ENCODE measurements at places on chromosomes 3 and 15. TPM values are rescaled to one million over a fixed set of nuclear protein-coding genes. Genes with fewer than 3 reads are reported as not detected.

DNA sequence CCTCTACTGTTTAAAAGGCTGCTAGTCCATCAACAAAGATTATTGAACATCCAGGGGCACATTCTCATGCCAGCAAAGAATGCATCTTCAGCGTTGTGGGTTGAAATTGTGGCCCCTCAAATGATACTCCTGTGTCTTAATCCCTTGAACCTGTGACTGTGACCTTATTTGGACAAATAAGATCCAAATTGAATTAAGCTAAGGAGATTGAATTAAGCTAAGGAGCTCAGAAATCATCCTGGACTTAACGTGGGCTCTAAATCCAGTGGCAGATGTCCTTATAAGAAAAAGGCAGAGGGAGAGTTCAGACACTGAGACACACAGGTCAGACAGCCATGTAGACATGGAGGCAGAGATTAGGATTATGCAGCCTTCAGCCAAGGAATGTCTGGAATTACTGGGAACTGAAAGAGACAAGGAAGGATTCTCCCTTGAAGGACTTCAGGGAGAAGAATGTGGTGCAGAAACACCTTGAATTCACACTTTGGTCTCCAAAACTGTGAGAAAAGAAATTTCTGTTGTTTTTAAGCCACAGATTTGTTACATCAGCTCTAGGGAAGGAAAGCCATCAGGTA, 57.3 kb upstream of the SLC24A5 start:
- no peak for DNase-seq

DNA sequence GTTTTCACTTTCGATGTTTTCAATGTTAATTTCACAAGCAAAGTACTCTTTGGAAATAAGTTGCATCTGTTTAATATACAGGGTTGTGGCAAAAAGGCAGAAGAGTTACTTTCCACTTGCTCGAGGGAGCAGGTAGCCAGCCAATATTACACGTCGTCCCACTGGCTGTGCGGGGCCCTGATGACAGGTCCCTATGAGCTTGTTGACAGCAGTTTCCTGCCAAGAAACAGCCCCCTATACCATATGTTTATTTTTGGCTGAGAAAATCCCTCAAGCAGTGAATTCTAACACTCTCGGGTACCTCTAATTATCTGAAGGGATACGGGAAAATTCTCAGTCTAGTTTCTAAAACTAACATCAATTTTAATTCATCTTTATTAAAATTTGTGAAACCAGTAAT, 116.8 kb upstream of the SGO1 start:
- DNase-seq: no peak

DNA sequence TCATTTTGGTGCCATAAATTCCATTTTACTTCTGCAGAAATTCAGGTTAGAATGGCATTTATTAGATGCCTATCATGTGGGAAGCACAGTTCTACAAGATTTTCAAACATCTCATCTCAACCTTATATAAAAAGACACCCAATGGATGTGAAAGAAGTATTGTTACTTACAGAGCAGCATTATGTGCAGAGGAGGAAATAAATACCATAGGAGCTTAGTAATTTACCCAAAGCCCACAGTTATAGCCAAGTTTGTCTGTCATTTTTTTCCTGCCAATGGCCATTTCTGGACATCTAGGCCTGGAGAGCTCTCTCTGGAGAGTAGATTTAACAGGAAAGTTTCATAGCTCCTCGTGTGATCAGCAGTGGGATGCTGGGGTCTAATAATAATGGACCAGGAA, 659.4 kb upstream of the NAALADL2 start:
- no peak for DNase-seq

DNA sequence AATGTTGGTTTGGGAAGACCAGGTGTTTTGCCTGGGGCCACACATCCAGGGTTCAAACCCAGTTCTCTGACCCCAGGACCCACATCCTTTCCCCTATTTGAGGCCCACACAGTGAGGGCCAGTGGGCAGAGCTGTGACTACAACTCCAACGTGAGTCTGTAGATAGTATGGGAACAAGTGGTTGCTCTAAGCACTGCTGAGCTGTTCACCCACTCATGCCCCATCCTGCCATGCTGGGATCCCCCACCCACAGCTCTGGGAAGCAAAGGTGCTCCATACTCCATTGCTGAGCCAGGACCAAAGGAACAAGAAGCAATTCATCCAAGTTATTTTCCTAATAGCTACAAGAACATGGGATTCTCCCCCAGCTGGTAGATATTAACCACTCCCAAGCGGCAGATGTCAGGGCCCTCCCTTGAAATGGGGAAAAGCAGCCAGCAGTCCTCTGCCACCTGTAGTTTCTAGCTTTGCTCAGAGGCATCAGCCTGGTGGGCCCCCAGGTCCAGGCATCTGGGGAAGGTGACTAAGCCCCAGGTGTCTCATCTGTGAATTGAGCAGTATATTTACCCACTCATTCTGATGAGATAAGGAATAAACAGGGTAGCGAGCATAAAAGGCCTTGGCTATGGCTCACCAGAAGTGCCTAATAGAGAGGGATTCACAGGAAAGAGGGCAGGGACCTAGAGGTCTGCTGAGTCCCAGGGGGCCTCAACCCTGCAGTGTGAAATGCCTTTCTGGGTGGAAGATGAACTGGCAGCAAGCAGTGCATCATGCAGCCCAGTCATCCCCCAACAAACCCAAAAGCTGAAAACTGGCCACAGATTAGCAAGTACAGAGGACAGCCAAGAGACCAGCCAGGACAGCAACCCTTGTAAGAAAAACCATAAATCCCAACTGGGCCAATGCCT, 33.4 kb downstream of the POC1A start:
- no peak for DNase-seq

- peak; percentile 86 for DNase-seq
Observed at GRCh38 chr3:29065211-29065785, 215.6 kb upstream of the RBMS3 start.

- no peak for DNase-seq
Observed at GRCh38 chr15:78671626-78672211, 30.7 kb upstream of the CHRNB4 start.

DNA sequence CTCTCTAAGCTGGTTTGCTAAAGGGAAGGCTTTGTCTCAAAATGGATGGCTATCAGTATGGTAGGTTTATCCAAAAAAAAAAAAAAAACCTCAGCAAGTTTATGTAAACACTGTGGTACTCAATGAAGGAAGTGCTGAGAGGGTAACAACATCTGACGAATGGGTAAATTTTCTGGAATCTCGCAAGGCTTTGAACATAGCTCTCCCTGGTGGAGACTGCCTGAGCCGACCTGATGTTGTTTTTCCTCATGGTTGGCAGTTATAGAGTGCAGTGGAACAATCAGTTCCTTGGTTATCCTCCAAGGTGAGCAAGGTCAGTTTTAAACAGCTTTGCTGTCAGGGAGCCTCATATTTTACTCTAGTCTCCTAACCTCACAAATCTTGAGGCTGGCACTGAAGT, 94.6 kb downstream of the ZPLD1 start:
- peak; percentile 43 for DNase-seq

- DNase-seq: no peak
Observed at GRCh38 chr3:12750223-12750622, 8.8 kb downstream of the TMEM40 start.

DNA sequence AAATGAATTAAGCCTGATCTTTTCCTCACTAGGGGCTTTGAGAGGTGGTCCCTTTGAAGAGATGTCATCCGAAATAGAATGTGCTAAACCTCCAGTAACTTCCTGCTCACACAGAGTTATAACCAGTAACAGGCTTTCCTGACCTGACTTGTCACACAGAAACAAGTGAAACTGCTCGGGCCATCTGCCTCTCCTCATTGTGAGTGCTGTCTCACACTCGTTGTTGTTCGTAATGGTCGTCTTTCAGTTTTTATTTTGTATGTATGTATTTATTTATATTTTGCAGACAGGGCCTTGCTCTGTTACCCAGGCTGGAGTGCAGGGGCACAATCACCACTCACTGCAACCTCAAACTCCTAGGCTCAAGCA, 24.0 kb downstream of the ACSBG1 start:
- no peak for DNase-seq

- DNase-seq: no peak
Observed at GRCh38 chr3:2212206-2212605, 113.5 kb downstream of the CNTN4 start.

- DNase-seq: no peak
Observed at GRCh38 chr3:186004671-186005070, 66.9 kb upstream of the TRA2B start.

DNA sequence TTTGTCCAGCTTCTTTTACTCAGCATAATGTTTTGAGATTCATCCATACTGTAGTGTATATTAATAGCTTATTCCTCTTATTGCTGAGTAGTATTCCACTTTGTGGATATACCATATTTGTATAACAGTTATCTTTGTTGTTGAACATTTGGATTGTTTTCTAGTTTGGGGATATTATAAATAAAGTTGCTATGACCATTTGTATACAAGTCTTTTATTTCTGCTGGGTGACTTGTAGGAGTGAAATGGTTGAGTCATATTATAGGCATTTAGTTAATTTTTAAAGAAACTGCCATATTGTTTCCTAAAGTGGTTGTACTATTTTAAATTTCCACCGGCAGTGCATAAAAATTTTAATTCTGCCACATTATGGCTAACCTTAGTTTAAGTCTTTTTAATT, 53.4 kb downstream of the RPL39L start:
- DNase-seq: no peak

- DNase-seq: no peak
Observed at GRCh38 chr3:53161450-53161819, 426 bp downstream of the PRKCD start.

DNA sequence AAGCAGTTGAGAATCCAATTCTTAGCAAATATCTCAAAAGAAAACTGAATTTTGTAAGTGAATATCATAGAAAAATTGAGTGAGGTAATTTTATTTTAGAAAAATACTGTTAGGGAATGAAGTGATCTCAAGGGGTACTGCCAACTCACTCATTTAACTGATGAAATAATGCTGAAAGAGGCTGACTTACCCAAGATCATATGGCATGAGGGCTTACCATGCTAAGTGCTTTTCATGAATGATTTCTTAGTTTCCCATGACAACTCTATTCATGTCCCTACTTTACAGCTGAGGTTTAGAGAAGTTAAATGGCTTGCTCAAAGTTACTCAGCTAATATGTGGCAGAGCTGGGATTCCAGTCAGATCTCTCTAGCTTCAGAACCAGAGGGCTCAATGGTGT, 30.6 kb downstream of the CCDC14 start:
- DNase-seq: no peak

GRCh38 chr3:129017484-129017899, 16.4 kb downstream of the EFCC1 start:
- no peak for DNase-seq

DNA sequence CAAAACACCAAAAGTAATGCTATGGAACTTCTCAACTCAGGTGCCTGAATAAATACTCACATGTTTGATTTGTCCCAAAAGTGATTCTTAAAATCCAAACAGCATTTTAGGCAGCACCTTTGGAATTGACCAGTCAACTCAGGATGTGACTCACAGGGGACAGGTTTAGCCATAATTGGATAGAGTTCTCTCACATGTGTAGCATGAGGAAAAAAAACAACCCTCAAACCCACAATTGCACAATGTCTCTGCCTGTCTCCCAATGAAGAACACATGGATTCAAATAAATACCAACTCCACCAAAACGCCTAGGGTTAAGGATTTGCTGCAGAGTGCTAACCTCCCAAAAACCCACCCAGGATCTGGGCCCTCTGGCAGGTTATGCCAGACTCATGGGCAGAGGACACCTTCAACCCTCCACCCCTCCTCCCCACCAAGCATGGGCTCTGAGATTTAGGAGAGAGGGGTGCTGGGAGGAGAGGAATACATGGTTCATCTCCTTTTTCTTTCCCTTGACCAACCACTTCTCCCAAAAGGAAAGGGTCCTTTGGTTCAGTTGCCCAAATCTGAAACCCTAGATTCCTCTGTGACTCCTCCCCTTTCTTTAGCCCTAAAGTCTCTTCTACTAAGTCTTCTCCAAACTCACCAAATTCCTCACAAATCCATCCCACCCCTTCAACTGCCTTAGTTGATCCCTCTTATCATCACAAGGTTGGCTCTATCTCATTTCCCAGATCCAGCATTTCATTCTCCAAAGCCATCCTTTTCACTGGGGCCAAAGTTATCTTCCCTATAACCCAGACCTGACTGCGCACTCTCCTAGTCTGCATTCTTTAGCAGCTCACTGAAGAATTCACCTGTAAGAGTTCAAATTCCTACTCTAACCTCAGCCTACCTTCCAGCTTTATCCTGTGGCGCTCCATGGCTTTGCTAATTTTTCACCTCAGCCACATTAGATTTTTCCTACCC, 7.7 kb downstream of the RYK start:
- no peak for DNase-seq

GRCh38 chr15:56176996-56177395, 66.7 kb downstream of the RFX7 start:
- no peak for DNase-seq

Gene KLHL18
- 31.1 TPM for total RNA-seq

Gene SCN5A
- total RNA-seq: 0.72 TPM

Gene PPARG
- 19.2 TPM for total RNA-seq

Gene UBAP1L
- 5.4 TPM for total RNA-seq

Gene C3orf80
- 0.63 TPM for total RNA-seq
